Thyroid gland (tissue), 4 donors: ENCODE measurements at places on chromosomes 12 and 14.

DNA sequence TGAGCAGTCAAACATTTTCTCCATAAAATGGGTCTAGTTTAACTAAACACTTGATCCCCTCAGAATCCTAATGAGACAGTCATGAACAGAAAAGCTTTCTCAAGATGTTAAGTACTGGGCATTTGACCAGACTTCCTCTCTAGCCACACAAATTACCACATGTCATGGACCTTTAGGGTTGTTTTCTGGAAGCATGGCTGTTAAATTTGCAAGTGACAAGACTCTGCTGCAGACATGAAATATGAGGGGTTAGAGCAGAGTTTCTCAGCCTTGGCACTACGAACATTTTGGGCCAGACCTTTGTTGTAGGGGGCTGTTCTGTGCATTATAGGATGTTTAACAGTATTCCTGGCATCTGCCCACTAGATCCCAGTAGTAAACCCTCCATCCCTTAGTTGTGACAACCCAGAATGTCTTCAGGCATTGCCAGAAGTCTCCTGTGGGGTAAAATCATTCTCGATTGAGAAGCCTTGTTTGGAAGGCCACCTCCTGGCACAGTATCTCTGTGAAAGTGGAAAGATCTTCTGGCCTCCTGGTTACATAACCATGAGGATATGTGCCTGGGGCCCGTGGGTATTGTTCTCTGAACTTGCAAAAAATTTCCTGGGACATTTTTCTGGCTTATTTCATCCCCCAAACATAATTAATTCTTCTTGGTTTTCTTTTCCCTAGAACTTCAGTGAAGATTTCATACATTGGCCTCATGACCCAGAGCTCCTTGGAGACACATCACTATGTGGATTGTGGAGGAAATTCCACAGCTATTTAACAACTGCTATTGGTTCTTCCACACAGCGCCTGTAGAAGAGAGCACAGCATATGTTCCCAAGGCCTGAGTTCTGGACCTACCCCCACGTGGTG is 4.3 kb downstream of the TMEM106C start:
- no peak for DNase-seq
- H3K4me3 ChIP-seq: no peak overlapping the region
- H3K4me1 ChIP-seq: peaks cover 5% of the 10 kb centered on the region
- H3K27me3 ChIP-seq: no peaks in the 10 kb centered on the region

GRCh38 chr14:22266683-22267082 is 322.3 kb downstream of the DAD1 start:
- H3K4me3 ChIP-seq: no peak overlapping the region
- H3K4me1 ChIP-seq: no peaks in the 10 kb centered on the region
- DNase-seq: no peak
- no peak overlapping the region for H3K27ac ChIP-seq
- no peaks in the 10 kb centered on the region for H3K36me3 ChIP-seq

GRCh38 chr12:16857456-16857923 is 251.5 kb upstream of the LMO3 start:
- H3K36me3 ChIP-seq: no peaks in the 10 kb centered on the region
- H3K4me3 ChIP-seq: no peak overlapping the region
- no peak for DNase-seq
- H3K27ac ChIP-seq: no peak overlapping the region

DNA sequence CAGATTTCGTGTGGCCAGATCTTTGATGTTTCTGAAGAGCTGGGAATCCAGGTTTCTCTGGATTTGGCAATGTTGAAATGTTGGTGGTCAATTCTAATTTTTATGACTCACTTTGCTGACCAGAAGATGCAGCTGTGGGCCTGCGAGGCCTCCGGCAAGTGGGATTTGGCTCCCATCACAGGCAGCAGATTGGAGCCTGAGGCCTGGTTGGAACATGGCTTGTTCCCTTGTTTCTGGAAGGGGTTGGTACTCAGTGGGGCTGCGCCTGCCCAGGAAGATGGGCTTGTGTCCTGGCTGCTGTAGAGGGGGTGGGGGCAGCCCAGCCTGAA is 23.1 kb downstream of the FBRSL1 start:
- H3K4me1 ChIP-seq: no peaks in the 10 kb centered on the region
- no peak overlapping the region for H3K27ac ChIP-seq
- H3K27me3 ChIP-seq: no peaks in the 10 kb centered on the region
- H3K36me3 ChIP-seq: no peaks in the 10 kb centered on the region
- H3K4me3 ChIP-seq: no peak overlapping the region
- DNase-seq: no peak

DNA sequence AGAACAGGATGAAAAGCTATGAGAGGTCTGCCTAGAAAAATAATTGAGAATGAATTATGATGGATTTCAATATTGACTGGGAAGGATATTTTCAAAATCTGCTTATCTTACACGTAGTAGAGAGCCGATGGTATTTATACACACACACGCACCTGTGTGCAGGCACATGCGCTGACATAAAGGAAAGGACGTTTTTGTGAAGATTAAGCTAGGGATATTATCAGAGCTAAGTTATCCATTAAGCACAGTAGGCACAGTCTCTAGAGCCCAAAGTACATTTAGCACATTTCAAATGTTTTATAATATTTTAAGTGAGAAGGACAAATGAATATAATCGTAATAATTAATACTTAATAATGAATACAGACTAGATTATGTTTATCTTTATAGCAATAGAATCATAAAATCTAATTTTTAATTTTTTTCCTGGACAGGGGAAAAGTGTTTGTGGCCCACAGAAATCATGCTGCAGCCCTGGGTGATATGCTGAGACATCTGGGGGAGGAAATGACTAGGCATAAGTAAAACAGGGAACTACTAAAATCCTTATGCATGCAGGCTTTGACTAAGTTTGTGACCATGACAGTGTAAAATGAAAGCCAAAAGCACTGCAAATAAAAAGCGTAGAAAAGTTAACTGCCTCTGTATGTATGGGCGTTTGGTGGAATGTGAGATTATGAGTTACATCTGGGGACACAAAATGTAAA is 146.1 kb downstream of the KITLG start:
- H3K27me3 ChIP-seq: no peaks in the 10 kb centered on the region
- H3K36me3 ChIP-seq: no peaks in the 10 kb centered on the region
- no peak for DNase-seq
- H3K4me1 ChIP-seq: no peaks in the 10 kb centered on the region
